ENCODE measurements at places on chromosomes 11 and 22.

- DNase-seq: no peak
Observed at GRCh38 chr22:22936180-22936914, 48.7 kb downstream of the IGLL5 start.

GRCh38 chr11:61814958-61815789 is 1.6 kb downstream of the FADS1 start:
- peak; percentile 82 for DNase-seq

- no peak for DNase-seq
Observed at GRCh38 chr22:43308060-43308830, 34.9 kb downstream of the SCUBE1 start.

GRCh38 chr11:16082095-16083055 is 274.0 kb downstream of the SOX6 start:
- no peak for DNase-seq

DNA sequence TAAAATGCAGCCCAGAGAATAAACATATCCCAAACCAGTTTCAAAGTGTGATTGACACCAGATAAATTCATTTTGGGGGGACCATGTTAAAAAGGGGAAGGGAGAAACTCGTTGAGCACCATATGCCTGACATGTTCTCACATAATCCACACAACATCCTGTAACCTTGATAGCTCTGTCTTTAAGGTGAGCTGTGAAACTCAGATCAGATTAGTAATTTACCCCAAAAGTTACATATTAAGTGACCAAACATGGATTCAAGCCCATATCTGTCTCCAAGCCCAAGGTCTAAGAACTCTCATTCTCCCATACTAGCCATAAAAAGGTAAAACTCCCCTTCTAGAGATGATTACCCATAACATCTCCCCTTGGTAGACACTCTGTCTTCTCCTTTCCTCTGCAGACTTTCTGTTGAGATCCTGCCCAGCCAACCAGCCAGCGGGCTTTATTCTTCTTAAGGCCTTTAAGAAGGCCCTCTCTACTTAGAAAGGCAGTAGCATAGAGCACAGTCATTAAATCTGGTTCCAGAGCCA is 150.7 kb downstream of the CCDC34 start:
- no peak for DNase-seq

GRCh38 chr22:43733138-43733537 is 79.0 kb downstream of the EFCAB6 start:
- no peak for DNase-seq

DNA sequence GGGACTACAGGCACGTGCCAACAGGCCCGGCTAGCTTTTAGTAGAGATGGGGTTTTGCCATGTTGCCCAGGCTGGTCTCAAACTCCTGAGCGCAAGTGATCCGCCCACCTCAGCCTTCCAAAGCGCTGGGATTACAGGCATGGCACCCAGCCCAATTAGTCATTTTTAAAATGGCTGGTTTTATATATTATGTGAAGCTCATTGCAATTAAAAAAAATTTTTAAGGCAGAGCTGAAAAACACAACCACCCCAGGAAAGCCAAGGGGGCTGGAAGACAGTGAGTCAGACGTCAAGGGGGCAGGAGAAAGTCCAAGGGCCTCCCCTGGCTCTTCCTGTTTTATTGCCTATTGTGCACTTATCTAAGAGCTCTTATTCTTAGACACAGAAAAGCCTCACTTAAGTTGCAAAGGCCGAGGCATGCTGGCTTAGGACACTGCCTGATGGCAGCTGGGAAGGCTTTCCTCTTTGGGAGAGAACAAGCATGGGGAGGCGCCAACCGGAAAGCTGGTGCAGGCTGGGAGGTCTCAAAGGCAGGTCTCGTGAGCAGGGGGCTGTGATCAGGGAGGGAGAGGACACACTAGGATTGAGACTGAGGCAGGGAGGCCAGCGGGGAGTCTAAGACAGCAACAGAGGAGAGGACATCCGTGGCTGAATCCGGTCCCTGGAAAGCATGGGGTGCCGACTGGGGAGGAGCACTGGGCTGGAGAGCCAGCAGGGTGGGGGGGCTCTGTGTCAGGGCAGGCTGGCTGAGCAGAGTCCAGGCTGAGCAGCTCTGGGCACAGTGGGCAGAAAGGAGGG is 11.1 kb upstream of the OSM start:
- no peak for DNase-seq

DNA sequence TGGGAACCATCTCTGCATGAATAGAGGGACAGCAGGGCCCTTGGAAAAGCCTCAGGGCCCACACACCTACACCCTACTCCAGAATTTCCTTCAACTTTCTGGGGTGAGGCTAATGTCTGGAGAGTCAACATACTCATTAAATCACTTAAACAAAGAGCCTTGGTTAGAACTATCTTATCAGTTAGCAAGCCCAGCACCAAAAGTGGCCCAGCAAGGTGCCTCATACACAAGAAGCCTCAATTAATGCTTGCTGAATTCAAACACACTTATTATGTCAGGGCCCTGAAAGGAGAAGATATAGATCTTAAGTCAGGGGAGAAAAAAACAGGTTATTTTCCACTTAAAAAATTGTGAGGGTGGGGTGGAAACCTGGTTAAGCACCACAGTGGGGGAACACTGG is 61.4 kb downstream of the C11orf58 start:
- no peak for DNase-seq

DNA sequence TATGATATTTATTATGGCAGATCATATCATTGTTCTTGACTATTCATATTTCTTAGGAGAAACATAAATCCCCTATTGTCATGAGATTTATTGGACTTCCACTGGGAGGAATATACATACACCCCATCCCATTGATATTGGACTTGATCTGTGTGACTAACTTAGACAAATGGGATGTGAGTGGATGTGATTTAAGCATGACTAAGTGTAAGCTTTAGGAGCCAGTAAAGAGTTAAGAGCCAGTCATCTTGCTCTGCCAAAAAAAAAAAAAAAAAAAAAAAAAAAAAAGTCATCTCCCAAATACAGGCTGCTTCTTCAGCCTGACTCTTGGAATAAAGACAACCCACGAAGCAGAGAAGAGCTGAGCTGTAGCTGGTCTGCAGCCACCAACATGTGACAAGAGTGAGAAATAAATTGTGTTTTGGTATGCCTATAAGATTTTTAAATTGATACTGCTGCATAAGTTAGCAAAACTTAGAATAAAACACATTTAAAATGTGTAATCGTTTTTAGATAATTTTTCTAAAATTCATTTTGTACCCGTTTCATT is 595.0 kb upstream of the LRRC4C start:
- no peak for DNase-seq

DNA sequence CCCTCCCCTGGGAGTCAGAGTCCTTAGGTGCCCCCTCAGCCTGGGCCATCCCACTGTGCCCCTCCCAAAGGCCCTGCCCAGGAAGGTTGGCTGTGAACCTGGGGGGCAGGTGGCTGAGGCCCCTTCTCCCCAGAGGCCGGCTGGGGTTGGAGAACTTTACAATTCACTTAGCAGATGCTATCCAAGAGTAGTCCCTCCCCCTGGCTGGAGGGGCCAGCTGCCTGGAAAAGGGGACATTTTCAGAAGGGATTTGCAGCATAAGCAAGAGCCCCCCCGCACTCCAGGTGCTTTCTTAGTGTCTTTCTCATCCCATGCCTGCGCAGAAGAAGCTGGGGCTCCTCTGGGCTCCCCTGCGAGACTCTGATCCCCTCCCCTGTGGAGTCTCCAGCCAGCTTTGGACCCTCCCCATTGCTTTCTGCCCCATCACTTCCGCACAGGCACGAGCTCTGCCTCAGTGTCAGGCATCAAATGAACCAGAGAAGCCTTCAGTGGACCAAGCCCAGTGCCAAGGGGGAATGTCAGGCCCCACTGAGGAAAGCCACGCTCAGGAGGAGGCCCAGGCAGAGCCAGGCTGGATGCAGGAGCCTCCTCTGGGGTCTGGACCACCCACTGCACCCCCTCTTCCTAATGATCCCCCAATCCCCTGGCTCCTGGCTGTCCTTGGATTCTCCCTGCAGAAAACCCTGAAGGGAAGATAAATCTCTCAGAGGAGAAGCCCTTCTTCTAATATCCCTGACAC is 3.7 kb downstream of the SSTR3 start:
- DNase-seq: peak; percentile 2

- DNase-seq: no peak
Observed at GRCh38 chr11:35152575-35152974, 13.6 kb downstream of the CD44 start.

GRCh38 chr11:3126901-3127691 is 38.0 kb downstream of the OSBPL5 start:
- DNase-seq: no peak

- no peak for DNase-seq
Observed at GRCh38 chr11:1442163-1442562, 44.4 kb downstream of the MOB2 start.

DNA sequence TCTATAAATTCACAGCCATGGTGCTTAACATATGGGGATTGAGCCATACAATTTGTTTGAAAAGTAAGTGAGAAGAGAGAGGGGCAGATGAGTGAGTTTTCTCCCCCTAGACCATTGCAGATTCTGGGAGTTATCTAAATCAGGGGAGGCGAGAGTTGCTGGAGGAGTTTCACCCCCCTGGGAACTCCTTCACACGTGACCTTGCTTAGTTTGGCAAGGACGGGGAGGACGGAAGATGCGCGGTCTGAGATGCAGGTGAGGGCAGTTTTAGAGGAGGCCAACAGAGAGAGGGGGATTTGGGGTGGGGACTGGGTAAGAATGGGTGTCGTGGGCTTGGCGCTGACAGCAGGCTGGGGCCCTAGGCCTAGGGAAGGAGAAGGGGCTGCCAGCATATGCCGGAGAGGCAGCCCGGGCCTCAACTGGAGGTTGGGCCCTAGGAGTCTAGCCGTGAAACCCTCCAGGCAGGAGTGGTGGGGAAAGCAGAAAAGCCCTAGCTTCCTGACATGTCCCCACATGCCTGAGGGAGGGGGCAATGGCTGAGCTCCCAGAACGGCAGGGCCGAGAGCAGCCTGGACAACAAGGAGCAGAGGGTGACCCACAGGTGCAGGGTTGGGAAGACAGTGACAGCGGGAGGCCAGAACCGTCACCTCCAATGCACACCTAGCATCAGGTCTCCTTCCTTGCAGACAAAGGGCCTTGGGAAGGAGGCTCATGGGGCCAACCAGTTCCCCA is 63.9 kb downstream of the ELFN2 start:
- DNase-seq: no peak

- DNase-seq: no peak
Observed at GRCh38 chr11:33055375-33055774, 16.0 kb downstream of the TCP11L1 start.

DNA sequence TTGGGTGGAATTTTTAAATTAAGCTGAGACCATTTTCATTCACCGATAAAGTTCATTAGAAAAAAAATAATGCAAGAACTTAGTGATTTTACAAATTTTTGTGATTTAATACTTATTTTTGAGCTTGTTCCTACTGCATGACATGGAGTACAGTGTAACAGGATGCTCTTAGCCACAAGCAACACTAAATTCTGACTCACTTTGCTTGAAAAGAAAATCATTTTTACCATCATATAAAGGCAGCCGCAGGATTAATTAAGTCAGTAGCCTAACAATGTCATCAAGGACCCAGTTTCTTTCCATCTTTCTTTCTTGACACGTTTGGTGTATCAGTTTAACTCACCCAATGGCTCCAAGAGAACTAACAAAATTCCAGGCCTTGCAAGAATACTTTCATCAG is 540.3 kb upstream of the LUZP2 start:
- no peak for DNase-seq

DNA sequence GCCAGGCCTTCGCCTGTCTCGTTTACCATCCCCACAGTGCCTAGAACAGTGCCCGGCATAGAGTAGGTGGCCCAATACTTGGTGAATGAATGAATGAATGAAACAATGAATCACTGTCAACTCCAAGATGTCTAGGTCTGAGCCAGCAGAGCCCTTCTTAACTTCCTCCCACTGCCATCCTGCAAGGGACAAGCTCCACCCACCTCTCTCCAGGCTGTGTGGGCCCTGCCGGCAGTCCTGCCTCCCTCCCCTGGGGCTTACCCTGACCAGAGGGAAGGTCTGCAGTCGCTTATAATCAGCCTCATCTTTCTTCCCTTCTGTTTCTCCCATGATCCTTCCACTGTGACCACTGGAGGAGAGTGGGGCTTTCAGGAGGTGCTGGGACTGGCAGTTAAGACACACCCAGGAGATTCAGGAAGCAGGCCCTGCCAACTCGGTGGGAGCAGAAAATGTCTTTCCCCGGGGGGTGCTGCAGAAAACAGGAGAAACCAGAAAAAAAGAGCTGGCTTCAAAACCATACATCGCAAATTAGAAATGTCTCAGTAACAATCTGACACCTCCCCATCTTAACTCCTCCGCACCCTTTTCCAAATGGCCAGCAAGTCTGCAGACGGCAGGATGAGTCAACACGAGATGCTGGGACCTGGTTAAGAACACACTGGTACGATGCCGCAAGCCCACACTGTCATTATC is 11.4 kb downstream of the DNAL4 start:
- DNase-seq: no peak

GRCh38 chr22:48944433-48944750 is 883.3 kb downstream of the BRD1 start:
- DNase-seq: no peak

DNA sequence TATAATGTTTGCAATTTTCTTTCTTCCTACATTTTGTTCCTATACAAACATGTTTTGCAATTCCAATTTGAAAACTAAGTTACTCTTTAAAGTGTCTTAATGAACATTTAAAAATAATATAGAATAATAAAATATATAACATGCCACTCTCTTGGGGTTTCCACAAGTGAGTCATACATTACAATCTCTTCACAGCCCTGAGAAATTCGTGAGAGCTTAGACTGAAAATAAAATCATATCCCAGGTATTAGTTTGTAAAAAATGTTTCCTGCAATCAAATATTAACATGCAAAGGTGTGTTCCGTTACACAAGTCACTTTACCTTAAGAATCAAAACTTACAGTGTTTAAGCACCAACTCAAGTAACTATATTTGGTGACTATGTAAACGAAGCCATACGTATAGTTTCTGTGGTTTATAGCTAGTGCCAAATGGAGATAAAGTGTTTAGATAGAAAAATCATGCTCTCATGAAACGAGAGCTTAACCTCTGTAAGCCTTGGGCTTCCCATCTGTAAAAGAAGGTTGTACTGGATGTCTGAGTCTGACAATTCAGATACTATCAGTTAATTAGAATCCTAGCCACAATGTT is 253.6 kb upstream of the ANO3 start:
- DNase-seq: no peak
